ENCODE measurements at places on chromosomes 7 and 10.

GRCh38 chr7:105975770-105976417, 12.8 kb downstream of the CDHR3 start:
- DNase-seq, result no peak

DNA sequence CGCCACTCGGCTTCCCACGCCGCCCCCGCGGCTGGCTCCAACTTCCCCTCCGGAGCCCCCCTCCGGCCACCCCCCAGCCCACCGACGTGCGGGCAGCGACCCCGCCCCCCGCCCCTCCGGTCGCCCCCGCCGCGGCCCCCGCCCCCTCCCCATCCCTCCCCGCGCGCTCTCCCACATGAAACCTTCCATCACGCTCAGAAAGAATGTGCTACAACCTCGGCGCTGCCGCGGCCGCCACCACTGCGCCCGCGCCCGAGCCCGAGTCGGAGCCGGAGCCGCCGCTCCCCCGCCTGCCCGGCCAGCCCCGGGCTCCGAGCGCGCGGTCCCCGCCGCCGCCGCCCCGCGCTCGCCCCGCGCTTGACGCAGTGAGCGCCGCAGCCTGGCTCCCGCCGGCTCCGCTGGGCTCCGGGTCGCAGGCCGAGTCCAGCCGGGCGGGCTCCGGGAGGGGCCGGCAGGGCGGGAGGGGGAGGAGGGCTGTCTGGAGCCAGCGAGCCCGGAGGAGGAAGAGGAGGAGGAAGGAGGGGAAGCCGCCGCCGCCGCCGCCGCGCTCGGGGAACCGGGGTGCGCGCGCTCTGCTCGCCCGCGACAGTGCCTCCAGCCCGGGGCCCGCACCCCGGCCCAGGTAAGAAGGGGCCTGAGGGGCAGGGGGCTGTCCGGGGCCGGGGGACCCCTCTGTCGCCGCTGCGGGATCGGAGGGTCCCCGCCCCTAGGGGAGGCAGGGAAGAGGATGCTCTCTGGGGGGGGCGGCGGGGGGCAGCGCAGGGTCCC, 4.3 kb upstream of the ELFN1 start:
- DNase-seq, result peak; percentile 30

GRCh38 chr10:86962136-86962980, 4.0 kb downstream of the SNCG start:
- DNase-seq, result no peak

- DNase-seq, result peak; percentile 89
Observed at GRCh38 chr10:87093632-87094372, 841 bp downstream of the GLUD1 start.

DNA sequence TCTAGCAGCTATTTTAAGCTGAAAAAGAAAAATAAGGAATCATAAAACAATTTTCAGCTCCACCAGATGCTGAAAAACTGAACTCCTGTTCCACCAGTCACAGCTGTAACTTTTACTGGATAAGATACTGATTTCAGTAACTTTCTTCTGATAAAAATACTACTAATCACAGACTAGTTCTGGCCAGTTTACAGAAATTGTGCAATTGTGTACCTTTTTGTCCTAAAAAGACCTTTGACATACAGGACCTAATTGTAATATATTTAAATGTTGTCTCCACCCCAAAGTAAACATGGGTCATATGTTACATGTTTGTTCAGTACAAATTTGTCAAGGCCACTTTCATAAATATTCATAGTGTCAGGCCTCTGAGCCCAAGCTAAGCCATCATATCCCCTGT, 27.1 kb upstream of the PIP start:
- no peak for DNase-seq

DNA sequence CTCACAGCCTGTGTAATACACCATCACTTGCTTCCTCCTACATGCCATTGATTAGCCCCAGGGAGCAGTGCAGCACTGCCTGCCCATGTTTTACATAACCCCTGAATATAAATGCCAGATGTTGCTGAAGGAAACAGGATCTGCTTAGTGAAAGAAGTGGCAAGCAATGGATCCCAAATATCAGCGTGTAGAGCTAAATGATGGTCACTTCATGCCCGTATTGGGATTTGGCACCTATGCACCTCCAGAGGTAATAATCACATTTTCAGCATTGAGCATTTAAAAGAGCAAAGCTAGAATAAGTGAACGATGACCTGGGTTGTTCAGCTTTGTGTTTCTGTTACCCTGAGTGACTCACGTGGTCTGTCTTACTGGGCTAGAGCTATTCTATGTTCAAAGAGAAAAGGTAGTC, at the start of gene AKR1C4:
Gene AKR1C4, plus strand, starts transcription at position 136 of the 412 bp plus-strand sequence. Its CDS starts 31 bp downstream, at position 167.
- DNase-seq, result no peak

All from left lung (tissue), 14 donors.